Hair follicle dermal papilla cell (primary cell): ENCODE measurements at places on chromosomes 5 and 9. TPM values are rescaled to one million over a fixed set of nuclear protein-coding genes. Genes with fewer than 3 reads are reported as not detected.

Gene ZDHHC11
- total RNA-seq, result 0.73 and 0.97 TPM in 2 replicates

Gene SREK1
- total RNA-seq, result 79.4 and 122 TPM in 2 replicates

Gene PCDHA9
- total RNA-seq, result 0.16 and 0.36 TPM in 2 replicates

Gene RANBP17
- total RNA-seq, result 1.1 and 3.0 TPM in 2 replicates
